Left hindlimb (tissue), 1 donor: ENCODE measurements at places on chromosomes 7 and 10.

DNA sequence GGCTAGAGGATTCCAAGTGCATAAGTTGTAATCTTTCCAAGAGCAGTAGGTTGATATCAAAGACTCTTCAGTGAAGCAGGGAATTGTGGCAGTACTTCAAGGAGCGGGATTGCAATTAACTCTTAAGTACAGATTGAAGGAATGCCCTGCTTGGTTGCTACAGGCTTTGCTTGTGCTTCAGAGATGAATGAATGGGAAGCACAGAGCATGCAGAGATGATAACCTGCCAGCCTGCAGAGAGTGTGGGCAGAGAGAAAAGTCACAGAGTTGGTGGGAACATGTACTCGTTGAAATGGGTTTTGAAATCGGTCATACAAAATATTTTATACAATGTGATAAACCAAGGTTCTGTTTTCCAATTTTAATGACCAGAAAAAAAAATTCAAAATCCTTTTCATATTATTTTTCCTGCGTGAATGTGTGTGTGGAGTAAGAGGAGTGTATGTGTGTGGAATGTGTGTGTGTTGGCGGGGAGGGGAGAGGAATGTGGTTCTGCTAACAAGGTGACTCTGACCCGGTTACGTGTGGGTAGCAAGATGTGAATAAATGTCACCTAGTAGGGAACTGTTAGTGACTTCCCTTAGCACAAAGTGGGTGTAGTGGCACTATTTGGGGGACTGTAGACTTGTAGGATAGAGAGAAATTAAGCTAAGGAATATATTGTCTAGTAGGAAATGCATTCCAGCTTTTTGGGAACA lies 697.8 kb downstream of the GATA3 start:
- no peak for DNase-seq

GRCh38 chr10:18523858-18524257 lies 127.5 kb downstream of the NSUN6 start:
- no peak for DNase-seq

GRCh38 chr7:51209426-51209825 lies 107.2 kb downstream of the COBL start:
- DNase-seq: no peak

GRCh38 chr10:30784897-30785605 lies 155.5 kb upstream of the LYZL2 start:
- peak; percentile 87 for DNase-seq

GRCh38 chr7:155979566-155979965 lies 167.3 kb upstream of the SHH start:
- DNase-seq: no peak

GRCh38 chr7:142443216-142444010 lies 185.6 kb upstream of the PRSS58 start:
- DNase-seq: no peak

GRCh38 chr7:54995610-54996363 lies 23.0 kb upstream of the EGFR start:
- DNase-seq: no peak

- no peak for DNase-seq
Measured at GRCh38 chr10:108362296-108362695, 1197.8 kb upstream of the SORCS1 start.

DNA sequence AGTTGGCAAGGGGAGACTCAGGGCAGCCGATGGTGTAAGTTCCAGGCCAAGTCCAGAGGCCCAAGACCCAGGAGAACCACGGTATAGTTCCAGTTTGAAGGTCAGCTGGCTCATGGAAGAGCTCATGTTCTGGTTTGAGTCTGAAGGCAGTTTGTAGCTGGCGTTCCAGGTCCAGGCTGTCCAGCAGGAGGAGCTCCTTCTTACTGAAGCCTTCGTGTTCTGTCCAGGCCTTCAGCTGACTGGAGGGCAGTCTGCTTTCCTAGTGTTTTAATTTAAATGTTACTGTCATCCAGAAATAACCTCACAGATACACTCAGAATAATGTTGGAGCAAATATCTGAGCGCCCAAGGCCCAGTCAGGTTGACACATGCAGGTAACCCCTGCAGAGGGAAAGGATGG lies 4.2 kb downstream of the SUN1 start:
- no peak for DNase-seq

GRCh38 chr7:43942997-43943396 lies 16.8 kb downstream of the UBE2D4 start:
- DNase-seq: no peak

DNA sequence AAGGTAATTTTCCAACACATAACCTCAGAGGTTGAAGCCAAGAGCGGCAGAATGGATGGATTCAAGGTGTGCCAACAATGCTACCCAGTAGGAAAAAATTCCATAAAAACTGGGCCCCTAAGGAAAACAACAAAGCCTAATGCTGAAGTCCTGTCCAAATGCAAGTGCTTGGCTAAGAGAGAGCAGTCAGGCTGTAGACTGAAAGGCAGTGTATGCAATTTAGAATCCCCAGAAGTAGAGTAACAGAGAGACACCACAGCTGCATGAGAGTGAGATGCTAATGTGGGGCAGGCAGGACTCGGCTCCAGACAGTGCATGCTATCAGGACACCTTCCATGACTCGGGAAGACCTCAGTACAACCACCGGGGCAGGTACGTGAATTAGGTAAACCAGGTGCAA lies 124.5 kb downstream of the ZFAND4 start:
- no peak for DNase-seq

GRCh38 chr10:128735996-128736395 lies 609.8 kb upstream of the MKI67 start:
- no peak for DNase-seq

DNA sequence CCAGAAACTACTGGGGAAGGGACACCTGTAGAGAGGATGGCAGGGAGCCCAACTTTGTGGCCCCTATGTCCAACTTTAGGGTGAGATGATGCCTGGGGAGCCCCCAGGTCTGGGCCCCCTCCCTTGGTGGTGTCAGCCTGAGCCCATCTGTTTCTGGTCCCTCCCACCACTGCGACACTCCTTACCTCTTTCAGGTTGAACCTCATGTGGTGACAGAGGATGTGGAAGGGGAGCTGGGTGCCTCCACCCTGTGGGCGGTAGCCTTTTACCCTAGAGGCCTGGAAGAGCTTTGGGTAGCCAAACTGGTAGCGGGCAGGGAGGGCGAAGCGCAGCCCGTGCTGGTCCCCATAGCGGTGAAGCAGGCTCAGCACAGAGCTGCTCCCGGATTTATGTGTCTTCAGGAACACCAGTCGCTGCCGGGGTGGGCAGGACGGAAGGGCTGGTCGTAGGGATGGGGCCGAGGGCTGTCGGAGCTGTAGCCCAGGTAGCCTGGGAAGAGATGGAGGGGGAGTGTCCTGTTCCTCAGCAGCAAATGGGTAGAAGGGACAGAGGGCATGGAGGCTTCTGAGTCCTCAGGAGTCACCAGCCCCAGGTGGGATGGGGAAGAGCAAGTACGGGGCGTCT lies 2.0 kb downstream of the GAL3ST4 start:
- DNase-seq: no peak

- DNase-seq: no peak
Measured at GRCh38 chr10:69220507-69220906, 375 bp downstream of the HKDC1 start.
